Lower lobe of right lung (tissue), 2 donors: ENCODE measurements at places on chromosomes 2 and 18. TPM values are rescaled to one million over a fixed set of nuclear protein-coding genes. Genes with fewer than 3 reads are reported as not detected.

Gene INHA
- not detected for total RNA-seq

Gene CFC1
- total RNA-seq: not detected

Gene ALPP
- 6.0 TPM for total RNA-seq

Gene MTCL1
- total RNA-seq: 7.9 TPM
